Cardiac septum (tissue), 1 donor: ENCODE measurements at places on chromosomes 7 and 10. TPM values are rescaled to one million over a fixed set of nuclear protein-coding genes. Genes with fewer than 3 reads are reported as not detected.

The ZNF467 gene
- 7.0 TPM for total RNA-seq

The CALML5 gene
- total RNA-seq, result not detected

DNA sequence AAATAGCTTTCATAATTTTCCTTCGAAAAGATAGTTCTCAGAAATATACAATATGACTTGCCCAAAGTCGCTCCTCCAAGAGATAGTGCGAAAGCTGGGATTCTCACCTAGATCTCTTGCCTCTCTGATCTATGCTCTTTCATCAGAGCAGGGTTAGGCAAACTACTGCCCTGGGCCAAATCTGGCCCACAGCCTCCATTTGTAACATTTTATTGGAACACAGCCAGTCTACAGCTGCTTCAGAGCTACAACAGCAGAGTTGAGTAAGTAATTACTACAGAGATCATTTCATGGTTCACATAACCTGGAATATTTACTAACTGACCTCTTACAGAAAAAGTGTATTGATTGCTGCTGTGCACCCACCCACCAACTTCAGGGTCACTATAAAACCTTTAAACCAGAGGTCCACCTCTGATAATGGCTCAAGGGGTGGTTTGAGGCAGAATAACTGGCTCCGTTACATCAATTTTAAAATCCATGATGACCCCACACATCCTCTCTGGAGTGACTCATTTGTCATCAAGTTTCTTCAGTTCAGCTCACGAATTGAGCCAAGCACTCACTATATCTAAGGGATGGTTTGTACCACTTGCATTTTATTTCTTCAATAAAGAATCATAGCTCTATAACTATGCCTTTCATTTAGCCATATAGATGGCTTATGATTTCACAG lies 1019.0 kb downstream of the XPNPEP1 start:
- DNase-seq, result no peak

The SPDYE8 gene
- total RNA-seq, result not detected
